BE2C (cell line): ENCODE measurements at places on chromosomes 3 and 15.

DNA sequence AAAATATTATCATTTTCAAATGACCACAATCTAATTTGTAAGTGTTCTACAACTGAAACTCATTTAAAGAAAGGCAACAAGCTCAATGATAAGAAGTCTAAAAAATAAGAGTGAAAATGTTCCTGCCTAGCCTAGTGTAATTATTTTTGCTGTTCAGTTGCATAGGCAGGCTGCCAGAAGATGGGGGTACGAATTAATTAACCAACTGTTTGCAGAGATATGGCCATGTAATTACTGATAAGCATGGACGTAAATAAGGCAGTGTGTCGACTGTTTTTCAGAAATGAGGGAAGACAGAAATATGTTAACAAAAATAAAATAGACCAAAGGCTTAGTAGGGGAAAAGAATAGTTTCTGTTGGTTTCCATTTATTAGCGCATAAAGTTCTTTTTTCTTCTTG lies 24.7 kb upstream of the SCAANT1 start:
- no peak for DNase-seq

- DNase-seq, result no peak
These were observed 21.3 kb upstream of the ACAD9 start for GRCh38 chr3:128858167-128858566.

GRCh38 chr3:1216856-1217255 lies 124.0 kb downstream of the CNTN6 start:
- DNase-seq, result no peak

GRCh38 chr3:72454441-72454840 lies 393.8 kb downstream of the SHQ1 start:
- DNase-seq, result no peak

- no peak for DNase-seq
These were observed 43.3 kb downstream of the POMGNT2 start for GRCh38 chr3:43062564-43063040.

- no peak for DNase-seq
These were observed 50.5 kb downstream of the SUCNR1 start for GRCh38 chr3:151923901-151924300.

DNA sequence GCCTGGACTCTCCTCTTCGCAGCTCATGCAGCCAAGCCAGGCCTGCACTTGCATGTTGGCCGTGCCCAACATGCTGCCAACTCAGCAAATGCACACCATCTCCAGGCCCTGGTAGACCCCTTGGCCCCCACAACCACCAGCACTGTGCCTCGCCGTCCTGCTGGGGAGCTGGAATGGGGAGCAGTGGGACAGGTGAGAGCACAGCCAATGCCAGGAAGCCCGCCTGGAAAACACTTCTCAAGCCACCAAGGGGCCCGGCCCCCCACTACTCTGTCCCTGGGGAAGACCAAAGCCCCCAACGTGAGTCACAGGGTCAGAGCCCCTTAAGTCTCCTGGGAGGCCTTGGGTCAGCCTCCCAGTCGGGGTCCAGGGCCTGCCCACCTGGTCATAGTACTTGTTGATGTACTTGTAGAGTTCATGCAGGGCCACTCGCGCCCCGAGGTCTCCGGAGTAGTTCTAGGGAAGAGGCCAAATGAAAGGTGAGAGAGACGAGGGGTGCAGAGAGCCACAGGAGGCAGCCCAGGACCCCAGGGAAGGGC lies 24.5 kb downstream of the PLXNB1 start:
- DNase-seq, result no peak
